ENCODE measurements at places on chromosomes 6 and 20. TPM values are rescaled to one million over a fixed set of nuclear protein-coding genes. Genes with fewer than 3 reads are reported as not detected.

The FOXC1 gene
- total RNA-seq, result 36.5 TPM

The DNMT3B gene
- 2.9 TPM for total RNA-seq

The PNPLA1 gene
- total RNA-seq, result not detected

The ZC2HC1B gene
- total RNA-seq, result not detected

The TPX2 gene
- total RNA-seq, result 37.1 TPM
